ENCODE measurements at places on chromosomes 11 and 22.

- no peak for DNase-seq
Measured at GRCh38 chr11:9831122-9831521, 167.2 kb downstream of the SWAP70 start.

GRCh38 chr22:50443801-50444625 is 30.8 kb downstream of the SBF1 start:
- no peak for DNase-seq

DNA sequence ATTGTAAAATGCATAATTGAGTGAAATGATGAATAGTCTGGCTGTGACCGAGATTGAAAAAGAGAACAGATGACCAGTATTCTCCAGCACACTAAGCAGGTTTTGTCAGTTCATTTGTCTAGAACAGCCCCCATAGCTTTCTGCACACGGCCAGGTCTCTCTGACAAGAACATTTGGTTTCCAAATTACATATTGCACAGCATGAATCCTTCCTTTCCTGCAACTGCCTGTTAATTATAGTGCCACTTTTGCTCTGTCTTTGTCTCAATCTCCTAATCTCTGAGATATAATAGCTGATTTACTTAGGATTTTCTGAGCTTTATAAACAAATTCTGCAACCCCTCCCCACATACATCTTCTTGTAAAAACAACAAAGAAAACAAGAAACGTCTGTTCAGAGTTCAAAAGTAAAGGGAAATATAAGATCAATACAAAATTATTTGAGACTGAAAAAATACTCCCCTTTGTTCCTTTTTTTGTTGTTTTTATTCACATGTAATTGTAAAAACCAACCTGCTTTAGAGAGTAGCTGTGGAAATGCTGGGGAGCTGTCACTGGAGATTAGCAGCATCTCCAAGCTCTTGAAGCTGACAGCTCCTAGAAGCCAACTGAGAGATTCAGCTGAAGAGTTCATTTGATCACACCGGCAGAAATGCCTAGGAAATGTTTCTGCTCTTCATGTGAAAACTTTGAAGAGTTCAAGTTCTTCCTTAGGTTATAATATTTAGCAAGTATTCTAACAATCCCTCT is 998.1 kb downstream of the DLG2 start:
- no peak for DNase-seq

- no peak for DNase-seq
Measured at GRCh38 chr22:44461614-44462013, 36.4 kb downstream of the RTL6 start.

DNA sequence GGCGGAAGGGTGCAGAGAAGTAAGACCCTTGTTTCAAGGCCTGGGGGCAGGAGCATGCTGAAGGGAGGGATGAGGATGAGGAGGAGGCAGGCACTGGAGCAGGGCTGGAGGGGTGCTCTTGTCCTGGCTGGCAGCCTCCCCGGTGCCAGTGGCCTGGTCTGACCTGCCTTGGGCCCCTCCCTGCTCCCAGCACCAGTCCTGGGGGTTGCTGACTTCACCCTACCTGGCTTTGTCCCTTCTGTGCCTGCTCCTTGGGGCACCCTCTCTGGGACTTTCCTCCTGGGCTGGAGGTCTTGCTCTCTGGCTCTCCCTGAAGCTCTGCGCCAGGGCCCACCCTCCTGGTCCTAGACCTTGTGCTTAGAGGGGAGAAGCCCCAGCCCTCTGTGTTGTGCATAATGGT is 4.7 kb upstream of the FLRT1 start:
- DNase-seq, result no peak

GRCh38 chr11:17165247-17165890 is 42.4 kb downstream of the PIK3C2A start:
- DNase-seq, result no peak

GRCh38 chr11:71096751-71097388 is 155.5 kb downstream of the SHANK2 start:
- no peak for DNase-seq

GRCh38 chr11:74687237-74688023 is 43.8 kb downstream of the CHRDL2 start:
- DNase-seq, result no peak

GRCh38 chr11:73194593-73194992 is 23.5 kb upstream of the P2RY2 start:
- DNase-seq, result no peak

DNA sequence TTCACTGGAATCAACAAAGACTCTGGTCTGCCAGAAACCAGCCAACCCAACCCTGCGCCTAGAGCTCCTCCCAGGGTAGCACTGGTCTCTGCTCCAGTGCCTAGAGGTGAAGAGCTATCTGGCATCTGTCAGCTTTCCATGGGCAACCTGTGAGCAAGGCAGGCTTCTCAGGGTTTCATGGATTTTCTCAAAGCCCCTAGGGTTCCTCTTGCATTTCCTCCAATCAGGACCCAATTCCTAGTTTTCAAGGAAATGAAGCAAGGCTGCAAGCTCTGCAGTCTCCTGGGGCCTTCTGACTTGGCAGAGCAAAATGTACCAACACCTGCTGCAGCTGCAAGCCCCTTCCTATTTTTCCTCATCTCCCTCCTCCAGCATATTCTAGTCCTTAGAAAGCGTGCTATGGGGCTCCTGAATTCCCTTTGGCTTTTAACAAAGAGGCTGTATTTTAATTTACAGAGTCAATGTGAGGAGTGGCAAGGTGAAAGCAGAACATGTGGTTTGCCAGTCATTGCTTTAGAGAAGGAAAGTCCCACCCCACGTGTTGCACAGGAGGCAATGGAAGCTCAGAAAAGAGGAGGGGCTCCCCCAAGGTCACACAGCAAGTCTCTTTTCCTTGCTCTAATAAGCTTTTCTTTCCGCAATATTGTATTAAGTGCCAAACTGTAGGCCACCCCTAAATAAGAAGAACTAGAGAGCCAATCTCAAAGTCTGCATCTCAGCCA is 33.0 kb upstream of the RIC3 start:
- DNase-seq, result no peak

- DNase-seq, result no peak
Measured at GRCh38 chr11:69729252-69729651, 25.4 kb upstream of the FGF19 start.

DNA sequence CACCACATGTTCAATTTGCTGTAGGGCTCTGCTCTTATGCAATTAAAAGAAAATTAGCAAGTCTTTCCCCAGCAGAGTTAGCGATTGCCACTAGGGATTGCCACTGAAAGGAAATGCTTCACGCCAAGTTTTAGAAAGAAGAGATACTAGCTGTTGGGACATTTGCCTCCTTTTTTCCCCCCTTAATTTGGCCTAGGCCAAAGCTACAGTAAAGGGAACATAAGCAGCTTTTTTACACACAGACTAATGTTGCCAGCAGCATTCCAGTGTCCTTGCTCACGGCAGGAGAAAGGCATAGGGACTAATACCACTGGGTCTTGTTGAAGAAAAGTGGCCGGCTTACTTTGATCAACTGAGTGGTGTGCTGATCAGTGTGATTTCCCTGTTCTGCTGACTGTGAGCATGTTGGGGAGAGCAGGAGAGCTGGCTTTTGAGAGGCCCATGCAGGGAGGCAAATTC is 71.2 kb downstream of the PHF21A start:
- peak; percentile 25 for DNase-seq

DNA sequence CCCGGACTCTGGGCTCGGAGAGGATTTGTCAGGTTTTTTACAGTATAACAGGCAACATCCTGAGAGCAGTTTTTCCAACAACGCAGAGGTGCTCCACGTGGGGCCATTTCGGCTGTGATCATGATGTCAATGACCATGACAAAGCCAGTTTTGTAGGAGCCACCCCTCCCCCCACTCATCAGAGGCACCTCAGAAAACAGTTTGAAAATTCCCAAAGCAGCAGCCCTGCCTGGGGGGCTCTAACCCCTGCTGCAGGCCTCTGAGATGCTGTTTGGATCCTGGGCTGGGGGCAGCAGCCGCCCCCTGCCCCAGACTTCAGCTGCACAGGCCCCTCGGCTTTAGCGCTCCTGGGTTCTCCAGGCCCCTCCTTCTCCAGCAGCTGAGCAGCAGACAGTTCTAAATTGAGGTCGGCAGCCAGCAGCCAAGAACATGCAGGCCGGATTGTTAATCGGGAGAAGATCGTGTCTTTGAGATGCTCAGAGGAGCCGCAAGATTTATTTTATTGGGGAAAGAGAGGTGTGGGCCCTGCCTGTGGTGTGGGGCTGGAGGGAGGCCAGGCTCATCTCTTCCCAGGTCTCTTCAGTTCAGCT is 19.4 kb downstream of the NFAM1 start:
- DNase-seq, result no peak

- DNase-seq, result no peak
Measured at GRCh38 chr11:118211006-118211405, 13.8 kb downstream of the JAML start.

- peak; percentile 71 for DNase-seq
Measured at GRCh38 chr11:74702383-74703007, 28.7 kb downstream of the CHRDL2 start.

DNA sequence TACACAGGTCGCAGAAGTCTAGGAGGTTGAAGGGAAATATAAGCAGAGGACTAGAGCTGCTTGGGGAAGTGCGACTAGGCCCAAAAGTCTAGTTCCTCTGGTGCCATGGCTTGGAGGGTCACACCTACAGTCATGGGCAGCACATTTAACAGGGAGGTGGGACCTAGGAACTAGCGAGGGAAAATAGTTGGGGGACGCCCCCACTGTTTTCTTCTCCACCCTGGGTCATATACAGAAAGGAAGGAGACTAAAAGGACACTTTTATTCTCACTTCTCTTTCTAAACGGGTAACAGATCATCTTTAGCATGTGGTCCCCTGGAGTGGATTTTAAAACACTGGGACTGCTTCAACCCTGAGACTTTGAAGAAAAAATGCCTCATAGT is 16.6 kb downstream of the APIP start:
- DNase-seq, result no peak

GRCh38 chr11:78467931-78468330 is 50.3 kb upstream of the GAB2 start:
- DNase-seq, result no peak

DNA sequence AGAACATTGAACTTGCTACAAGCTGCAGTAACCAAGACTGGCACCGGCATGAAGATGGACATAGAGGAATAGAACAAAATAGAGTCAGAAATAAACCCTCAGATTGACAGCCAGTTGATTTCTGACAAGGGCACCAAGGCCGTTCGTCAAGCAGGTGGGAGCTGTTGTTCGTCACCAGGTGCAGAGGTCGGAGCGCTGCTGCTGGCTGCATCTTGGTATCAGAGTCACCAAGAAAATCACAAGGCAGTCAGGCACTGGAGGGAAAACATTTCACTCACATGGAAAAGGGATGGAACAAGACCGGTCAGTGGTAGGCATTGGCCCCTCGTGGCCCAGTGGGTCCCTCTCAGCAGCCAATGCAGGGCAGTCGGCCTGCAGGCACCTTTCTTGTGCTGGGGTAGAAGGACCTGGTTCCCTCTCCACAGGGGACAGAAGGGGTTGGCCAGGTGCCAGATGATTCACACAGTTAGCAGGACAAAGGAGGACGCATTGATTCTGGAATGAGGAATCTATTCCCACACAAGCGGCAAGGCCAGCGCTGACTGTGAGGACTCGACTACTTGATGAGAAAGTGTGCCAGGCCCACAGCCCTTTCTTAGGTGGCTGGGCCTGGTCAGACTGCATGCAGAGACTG is 115.8 kb upstream of the FGF3 start:
- DNase-seq, result no peak

- no peak for DNase-seq
Measured at GRCh38 chr11:62688491-62688890, 839 bp downstream of the LRRN4CL start.

- no peak for DNase-seq
Measured at GRCh38 chr11:83220260-83220659, 26.7 kb downstream of the ANKRD42 start.

GRCh38 chr22:27094633-27095308 is 437.4 kb downstream of the MIAT start:
- no peak for DNase-seq

Data from body of pancreas (tissue), 4 donors.